ENCODE measurements at places on chromosomes 12 and 14.
A peak's percentile ranks its signal among the peaks of the same experiment; 100 is the strongest.

GRCh38 chr12:103517161-103517560 is 21.4 kb upstream of the C12orf42 start:
- no peak for DNase-seq

DNA sequence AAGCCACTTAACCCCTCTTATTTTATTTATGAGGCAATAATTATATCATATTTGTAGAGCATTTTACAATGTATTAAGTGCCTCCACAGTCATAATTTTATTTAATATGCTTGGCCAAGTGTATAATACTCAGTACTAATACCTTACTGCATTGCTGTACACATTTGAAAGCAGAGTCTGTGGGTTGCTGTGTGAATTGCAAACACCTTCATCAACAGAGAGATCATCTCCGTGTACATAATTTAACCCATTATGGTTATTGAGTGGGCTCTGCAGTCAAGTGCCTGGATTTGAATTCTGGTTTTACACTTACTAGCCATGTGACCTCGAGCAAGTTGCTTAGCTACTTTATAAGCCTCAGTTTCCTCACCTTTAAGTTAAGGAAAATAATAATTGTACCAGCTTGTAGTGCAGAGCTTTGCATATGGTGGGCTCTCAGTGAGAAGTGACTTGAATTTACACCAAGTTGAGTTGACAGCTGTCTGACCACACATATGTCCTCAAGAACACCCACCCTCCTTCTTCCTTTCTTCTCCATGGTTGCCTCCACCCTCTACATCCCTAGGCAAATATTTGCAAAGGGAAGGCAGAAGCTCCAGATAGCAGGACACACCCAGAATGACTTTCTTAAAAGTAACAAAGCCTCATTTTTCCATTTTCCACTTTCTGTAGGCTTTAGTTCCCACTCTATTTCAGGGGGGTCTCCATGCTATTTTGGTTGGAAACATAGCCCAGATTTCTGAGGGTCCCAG is 12.3 kb downstream of the CRACR2A start:
- DNase-seq = no peak

DNA sequence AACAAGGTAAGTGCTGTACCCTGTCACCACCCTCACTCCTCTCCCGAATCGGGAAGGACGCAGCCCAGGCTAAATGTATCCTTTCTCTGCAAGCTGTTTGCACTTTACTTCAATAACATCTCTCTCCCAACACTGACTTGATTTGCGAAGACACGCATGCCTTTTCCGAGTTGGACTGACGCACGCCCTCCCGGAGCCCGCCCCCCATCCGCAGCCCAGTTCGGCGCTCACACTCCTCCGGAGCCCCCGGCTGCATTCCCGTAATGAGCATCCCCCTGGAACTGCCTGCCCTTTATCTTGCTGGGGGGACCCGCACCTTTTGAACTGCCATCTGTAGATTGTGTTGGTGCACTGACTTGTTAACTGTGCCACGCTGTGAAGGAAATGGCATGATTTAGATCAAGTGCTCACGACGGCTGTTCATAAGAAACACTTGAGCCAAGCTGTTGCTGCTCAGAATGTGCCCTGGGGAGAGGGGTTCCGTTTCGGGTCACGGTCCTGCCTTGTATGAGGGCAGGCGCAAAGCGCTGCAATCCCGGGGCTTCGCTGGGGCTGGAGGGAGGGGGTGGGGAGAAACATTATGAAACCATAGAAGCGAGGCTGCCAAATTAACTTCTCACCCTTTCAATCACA is 176.6 kb upstream of the CDKN3 start:
- peak; percentile 26 for DNase-seq

DNA sequence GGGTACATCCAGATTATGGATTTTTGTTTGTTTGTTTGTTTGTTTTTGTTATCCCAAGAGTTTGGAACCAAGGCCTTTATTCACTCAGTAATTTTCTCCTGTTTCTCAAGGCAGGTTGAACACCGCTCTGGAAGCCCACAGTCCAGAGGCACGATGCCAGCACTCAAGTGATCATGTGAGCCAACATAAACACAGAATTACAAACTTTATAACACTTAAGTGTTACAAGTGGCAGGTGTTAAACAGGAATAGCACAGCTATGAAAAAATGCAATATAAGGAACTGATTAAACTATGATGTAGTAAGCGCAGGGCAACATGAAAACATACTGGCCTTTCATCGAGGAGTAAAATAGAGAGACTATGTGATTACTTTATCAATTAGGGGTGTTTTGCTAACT is 1885.8 kb upstream of the SEL1L start:
- DNase-seq = no peak

DNA sequence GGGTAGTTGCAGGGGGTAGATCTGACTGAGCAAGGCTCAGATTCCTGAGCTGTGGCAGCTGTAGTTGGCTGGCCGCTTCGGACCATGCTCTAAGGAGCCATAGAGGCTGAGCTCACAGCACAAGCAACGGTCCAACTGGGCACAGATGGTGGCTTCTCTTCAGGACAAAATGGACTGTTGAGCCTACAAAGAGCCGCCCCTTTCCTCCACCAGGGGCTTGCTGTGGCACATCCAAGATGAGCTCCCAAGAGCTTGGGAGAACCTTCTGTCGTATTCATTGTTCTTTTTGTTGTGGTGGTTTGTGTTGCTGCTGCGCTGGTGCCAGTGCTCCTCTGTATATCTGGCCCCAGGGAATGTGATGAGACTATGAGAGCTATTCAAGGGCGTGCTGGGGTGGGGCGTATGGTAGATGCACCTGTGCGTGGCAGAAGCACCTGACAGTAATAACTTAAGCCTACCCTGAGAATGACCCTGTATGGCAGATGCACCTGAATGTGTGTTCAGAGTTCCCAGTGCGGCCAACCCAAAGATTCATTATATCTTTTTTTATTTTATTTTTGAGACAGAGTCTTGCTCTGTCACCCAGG is 17.8 kb upstream of the LGALS3 start:
- no peak for DNase-seq

DNA sequence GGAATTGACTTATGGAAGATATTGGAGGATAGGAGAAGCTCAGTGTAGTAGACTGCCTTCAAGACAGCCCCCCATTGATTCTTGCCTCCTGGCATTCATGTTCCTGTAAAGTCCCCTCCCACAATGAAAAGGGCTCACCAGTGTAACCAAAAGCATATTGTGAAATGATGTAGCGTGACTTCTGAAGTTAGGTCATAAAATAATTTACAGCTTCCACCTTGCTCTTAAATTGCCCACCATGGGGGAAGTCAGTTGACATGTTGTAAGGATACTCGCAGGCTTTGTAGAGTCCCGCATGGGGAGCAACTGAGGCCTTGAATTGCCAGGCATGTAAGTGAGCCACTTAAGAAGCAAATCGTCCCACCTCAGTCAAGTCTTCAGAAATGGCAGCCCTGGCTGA is 25.1 kb downstream of the GTSF1 start:
- DNase-seq = no peak

DNA sequence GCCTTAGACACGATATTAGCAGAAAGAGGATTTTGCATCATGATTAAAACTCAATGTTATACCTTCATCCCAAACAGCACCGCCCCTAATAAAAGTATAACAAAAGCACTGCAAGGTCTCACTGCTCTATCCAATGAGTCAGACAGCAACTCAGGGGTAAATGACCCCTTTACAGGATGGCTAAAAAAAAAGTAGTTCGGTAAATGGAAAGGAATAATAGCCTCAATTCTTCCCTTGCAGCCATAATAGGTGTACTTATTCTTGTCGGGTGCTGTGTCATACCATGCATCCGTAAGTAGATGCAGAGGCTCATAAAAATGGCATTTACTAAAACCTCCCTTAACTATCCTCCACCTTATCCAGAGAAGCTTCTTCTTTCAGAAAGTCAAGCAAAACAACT is 53.9 kb upstream of the AP4S1 start:
- DNase-seq = no peak

DNA sequence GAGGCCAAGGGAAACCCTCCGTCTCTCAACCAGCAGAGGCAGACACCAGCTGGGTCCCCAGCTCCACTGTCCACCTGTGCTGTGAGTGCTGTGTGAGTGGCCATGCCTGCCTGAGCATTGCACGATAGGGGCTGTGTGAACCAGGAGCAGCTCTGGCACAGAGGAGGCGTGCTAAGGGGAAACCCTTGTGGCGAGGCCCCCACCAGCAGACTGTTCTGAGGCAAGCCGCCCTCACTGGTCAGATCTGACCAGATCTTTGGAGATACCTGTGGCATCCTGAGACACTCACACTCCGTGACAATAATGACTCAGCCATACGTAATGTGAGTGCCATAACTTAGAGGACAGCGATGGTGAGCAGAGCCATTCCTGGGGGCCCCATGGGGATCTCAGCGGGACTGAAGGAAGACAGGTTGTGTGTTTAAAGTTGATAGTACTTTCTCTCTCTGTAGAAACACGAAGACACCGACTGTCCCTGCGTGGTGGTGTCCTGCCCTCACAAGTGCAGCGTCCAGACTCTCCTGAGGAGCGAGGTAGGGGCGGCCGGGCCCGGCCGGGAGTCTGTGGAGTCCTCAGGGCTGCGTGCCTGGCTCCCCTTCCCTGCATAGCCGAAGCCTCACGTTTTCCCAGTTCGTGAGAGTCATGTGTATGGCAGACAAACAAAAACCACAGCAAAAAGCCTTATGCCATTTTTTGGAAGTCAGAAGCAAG is 36.6 kb upstream of the AMN start:
- no peak for DNase-seq

- DNase-seq = no peak
Measured at GRCh38 chr12:29620030-29620429, 122.5 kb upstream of the OVCH1 start.

DNA sequence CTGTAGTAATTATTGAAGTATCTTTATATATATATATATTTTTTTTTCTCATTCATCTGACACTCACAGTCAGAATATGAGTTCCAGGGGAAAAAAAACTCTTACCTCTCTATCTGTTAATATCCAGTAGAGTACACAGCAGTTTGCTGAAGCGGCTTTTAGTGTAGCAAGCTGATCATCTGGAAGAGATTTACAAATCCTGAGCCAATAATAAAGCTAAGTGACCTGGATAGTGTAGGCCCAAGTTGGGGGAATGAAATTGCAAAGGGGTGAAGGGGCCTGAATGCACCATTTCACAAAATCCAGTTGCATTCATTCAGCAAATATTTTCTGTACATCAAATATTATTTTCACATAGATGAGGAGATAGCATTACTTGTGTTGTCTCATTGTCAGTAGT is 234.6 kb upstream of the FLRT2 start:
- no peak for DNase-seq

DNA sequence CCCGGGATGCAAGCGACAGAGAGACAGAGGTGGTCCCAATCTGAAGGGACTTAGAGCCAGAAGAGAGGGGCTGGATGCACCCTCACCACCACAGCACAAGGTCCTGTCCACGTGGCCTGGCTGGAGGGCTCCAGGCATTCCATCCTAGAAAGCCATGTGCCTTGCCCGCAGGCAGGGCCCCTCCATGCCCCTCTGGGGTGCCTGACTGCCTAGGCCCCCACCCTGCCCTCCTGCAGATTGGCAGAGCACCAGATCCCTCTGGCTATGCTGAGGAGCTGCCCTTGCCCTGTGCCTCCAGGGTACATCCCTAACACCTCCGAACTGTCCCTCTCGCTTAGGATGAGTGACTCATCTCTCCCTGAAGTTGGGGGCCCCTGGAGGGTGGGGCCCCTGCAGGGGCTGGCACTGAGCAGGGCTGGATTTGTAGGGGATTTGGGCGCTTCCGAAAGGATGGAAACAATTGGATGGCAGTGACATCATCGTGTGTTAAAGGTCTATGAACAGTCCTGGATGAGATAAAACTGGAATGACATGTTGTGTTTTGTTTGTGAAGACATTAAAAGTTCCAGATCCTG is 50.9 kb downstream of the CHGA start:
- no peak for DNase-seq

DNA sequence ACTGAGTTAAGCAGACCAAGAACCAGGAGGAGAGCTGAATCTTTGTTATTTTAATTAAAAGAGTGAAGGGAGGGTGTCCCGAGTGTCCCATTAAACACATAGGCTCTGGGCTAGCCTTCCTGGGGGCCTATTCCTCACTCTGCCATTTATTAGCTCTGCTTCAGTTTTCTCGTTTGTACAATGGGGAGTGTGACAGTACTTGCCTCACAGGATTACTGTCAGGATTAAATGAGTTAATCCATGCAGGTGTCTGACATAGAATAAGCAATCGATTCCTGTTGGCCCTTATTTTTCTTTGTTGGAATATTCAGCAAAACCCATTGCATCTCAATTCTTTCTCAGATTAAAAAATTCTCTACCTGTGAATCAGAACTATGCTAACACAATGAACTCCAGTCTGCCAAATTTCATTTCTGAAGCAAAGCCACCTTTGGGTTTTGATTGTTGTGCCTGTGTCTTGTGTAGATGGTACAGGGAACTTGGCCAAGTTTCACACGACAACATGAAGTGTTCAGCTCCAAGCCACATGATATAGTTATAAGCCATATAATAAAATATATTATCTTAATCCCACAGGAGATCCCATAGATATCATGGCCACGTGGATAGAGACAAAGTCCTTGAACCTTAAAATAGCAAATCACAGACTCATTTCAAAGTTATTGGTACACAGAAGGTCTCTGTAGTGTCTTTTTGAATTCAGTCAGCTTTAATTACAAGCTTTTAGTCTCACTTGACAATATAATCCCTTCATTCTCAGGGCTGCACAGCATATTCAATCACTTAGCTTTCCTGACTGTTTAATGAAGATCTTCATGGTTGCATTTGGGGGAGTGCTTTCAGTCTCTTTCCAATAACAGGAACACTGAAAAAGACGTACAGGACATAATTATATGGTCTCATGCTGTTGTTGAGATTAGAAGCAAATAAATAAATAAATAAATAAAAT is 34.4 kb upstream of the CRY1 start:
- no peak for DNase-seq

DNA sequence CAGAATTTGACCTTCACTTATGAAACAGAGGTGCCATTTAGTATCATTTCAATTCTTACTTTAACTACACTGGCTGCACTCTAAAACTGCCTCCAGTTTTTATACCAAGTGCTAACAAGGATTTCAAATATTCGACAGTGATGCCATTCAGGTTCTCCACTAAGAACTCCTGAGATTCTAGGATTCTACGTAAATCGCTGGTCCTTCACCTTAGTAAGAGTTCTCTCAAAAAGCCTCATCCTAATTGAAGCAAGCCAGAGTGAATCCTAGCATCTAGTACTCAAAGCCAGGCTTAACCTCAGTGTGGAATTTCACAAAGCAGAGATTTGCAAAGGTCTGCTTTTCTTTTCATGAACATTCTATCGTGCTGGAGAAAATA is 3.5 kb downstream of the SLC38A2 start:
- no peak for DNase-seq

DNA sequence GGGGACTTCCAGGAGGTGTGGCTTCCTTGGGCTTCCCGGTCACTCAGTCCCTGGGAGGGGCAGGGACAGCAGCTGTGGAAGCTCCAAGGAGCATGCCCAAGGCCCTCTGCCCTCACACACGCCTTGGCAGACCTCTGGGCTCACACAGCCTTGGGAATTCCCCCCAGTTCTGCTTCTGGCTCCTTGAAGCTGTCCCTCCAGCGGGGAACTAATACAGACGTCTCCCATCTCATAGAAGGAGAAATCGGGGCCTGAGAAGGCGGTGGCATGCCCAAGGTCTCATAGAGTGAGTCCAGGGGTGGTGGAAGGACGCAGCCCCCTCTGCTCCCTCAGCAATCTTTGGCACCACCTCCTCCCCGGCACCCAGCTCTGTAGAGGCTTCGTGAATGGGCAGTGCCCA is 15.7 kb upstream of the TMEM119 start:
- DNase-seq = no peak

GRCh38 chr12:102993537-102993936 is 36.1 kb downstream of the ASCL1 start:
- DNase-seq = no peak

- DNase-seq = no peak
Measured at GRCh38 chr14:64416348-64416932, 28.3 kb downstream of the MTHFD1 start.

Measured in left cardiac atrium (tissue), 4 donors.